Brain (organoid and tissue), 16 donors: ENCODE measurements at places on chromosomes 2 and 18. TPM values are rescaled to one million over a fixed set of nuclear protein-coding genes. Genes with fewer than 3 reads are reported as not detected.

Gene RGPD3
- not detected for polyA plus RNA-seq

Gene IL1RL2
- 0.14 TPM for polyA plus RNA-seq

Gene UBE2F
- 33.5 TPM for polyA plus RNA-seq

Gene UGGT1
- polyA plus RNA-seq, result 15.5 TPM

Gene CHPF
- 41.6 TPM for polyA plus RNA-seq

Gene RTP5
- polyA plus RNA-seq, result 5.2 TPM

Gene FTCDNL1
- 0.58 TPM for polyA plus RNA-seq

GRCh38 chr2:168738062-168738461 lies 64.4 kb upstream of the NOSTRIN start:
- no peak for DNase-seq

GRCh38 chr2:62197011-62197924 lies 1.4 kb downstream of the B3GNT2 start:
- no peak for DNase-seq

- DNase-seq, result no peak
These were observed 325.5 kb upstream of the MEIS1 start for GRCh38 chr2:66109419-66109818.

- DNase-seq, result no peak
These were observed 108.3 kb upstream of the NRP2 start for GRCh38 chr2:205574001-205574400.

DNA sequence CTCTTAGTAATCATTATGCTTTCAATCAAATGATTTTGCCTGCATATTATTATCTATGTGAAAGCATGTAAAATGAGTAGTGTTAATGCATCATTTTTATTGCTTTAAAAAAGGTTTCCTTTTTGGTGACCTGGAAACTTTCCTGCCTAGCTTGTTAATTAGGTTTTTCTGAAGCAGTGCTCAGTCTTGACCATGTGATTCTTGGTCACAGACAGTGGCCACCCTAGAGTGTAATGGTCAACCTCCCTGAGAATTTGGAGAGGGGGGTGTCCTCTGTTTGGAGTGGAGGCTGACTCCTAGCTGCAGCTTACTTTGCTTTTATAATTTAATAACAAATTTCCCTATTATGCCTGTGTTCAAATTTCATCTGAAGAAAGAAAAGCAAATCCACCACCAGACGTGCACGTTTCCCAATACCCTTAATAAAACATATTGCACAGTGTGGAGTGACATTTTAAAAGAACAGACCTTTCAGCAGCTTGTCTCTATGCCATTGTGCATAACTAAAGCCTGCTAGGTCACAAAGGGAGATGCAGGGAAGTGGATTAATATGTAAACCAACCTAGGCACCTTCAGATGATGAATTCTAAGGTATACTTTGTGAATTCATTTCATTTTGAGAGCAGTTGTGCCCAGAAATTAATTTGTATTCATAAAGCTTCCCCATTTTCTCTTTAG lies 130.6 kb downstream of the RPRM start:
- peak; percentile 31 for DNase-seq

GRCh38 chr2:214601852-214602633 lies 191.2 kb downstream of the VWC2L start:
- DNase-seq, result no peak

DNA sequence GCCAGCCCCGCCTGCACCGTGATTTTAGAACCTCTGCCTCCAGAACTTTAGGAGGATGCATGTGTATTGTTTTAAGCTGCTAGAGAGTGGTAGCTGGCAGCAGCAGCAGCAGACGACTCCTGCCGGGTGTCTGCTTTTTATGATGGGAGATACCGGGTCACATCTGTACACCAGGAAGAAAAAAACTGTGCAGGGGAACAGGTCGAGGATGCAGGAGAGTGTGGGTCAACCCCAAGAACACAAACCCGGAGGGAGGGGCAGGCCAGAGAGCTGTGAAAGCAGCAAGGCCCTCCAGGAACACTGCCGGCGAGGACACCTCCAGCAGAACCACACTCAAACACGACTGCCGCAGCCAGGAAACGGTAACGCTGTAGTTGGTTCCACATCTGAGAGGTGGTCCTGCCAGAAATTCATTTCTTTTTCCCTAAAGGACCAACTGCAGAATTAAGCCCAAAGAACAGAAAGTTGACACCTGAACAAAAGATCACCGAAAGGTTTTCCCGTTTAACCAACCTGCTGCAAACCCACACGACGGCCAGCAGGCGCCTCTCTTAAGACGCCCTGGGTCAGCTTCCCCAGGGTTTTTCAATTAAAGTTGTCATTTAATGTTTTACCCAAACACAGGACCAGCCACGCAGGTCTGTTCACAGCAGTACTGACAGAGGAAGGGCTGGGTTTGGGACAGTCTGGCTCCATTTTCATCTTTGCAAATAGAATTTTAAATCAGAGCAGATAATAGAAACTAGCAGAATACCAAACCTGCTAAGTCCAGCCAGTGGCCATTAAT lies 60.5 kb downstream of the NDUFA10 start:
- DNase-seq, result no peak

DNA sequence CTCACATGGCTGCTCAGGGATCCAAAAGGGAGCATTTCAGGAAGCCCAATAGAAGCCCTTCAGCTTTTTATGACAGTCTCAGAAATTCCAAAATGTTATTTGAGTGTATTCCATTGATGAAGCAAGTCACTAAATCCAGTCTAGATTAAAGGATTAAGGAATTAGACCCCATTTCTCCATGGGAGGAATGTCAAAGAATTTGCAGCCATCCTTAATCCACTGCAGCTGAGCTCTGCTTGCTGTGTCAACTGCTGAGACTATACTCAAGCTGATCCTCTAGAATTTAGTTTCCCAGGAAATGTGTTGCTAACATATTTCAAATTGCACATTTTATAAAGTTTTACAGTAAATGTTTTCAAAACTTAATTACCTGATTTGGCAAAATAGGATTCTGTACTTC lies 28.4 kb upstream of the C2orf69 start:
- DNase-seq, result no peak

- DNase-seq, result peak; percentile 25
These were observed at the start of gene ATP8B1 for GRCh38 chr18:57803103-57803969. TSS of gene ATP8B1 (minus strand) at chr18:57803315. CDS start at chr18:57731807, 71,508 bp downstream.

- DNase-seq, result peak; percentile 30
These were observed 118.0 kb downstream of the RAB3GAP1 start for GRCh38 chr2:135169900-135170753.
